Neural crest cell (in vitro differentiated cells): ENCODE measurements at places on chromosomes 4 and X.

DNA sequence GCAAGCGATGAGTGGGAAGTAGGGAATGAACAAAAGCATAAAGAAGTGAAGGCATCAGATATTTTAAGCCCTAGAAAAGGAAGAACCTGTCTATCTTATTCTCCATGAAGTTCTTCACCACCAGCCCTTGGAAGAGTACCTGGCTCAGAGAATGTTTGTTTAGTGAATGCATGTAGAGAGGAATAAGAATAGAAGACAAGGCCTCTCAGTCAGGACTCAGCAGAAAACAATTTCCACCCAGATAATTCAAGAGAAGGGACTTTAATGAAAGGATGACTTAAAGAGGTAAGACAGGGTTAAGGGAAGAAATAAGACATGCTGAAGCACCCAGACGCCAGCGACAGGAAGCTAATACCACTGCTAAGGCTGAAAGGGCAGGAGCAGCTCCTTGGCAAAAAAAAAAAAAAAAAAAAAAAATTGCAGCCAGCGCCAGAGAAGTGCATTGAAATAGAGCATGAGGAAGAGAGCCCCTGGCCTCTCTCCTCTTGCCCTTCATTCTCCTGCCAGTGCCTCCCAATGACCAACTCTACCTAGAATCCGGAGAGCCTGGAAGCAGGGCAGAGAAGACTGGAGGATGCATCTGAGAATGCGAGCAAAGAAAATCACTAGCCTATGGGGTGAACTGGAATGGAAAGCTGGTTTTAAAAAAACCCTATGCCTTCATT lies 47.2 kb upstream of the RASGEF1B start:
- H3K36me3 ChIP-seq: no peaks in the 10 kb centered on the region
- H3K4me3 ChIP-seq: no peak overlapping the region
- no peak overlapping the region for H3K27ac ChIP-seq
- no peak for DNase-seq
- H3K27me3 ChIP-seq: peaks cover 2% of the 10 kb centered on the region
- peaks cover 16% of the 10 kb centered on the region for H3K4me1 ChIP-seq

DNA sequence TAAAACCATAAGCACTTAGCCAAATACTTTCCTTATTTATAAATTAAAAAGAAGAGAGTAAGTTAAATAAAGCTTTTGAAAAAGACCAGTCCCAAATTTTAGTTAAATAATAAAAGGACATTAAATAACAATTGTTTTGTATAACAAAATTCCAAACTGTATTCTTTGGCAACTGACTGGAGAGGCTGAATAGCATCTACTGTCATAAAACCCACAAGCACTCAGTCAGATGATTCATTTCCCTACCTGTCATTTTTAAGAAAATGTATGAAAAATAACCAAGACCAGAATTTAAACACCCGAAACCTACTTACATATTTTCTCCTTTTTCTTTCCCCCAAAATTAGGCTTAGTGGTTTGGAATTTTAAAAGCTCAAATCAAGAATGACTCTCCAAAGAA lies 32.5 kb upstream of the SMIM10L2A start:
- no peaks in the 10 kb centered on the region for H3K36me3 ChIP-seq
- no peak for DNase-seq
- no peak overlapping the region for H3K27ac ChIP-seq
- no peak overlapping the region for H3K4me3 ChIP-seq

- no peak overlapping the region for H3K4me3 ChIP-seq
- no peak overlapping the region for H3K27ac ChIP-seq
- no peak for DNase-seq
These were observed 362.4 kb upstream of the SLC7A11 start for GRCh38 chr4:138604556-138604955.

DNA sequence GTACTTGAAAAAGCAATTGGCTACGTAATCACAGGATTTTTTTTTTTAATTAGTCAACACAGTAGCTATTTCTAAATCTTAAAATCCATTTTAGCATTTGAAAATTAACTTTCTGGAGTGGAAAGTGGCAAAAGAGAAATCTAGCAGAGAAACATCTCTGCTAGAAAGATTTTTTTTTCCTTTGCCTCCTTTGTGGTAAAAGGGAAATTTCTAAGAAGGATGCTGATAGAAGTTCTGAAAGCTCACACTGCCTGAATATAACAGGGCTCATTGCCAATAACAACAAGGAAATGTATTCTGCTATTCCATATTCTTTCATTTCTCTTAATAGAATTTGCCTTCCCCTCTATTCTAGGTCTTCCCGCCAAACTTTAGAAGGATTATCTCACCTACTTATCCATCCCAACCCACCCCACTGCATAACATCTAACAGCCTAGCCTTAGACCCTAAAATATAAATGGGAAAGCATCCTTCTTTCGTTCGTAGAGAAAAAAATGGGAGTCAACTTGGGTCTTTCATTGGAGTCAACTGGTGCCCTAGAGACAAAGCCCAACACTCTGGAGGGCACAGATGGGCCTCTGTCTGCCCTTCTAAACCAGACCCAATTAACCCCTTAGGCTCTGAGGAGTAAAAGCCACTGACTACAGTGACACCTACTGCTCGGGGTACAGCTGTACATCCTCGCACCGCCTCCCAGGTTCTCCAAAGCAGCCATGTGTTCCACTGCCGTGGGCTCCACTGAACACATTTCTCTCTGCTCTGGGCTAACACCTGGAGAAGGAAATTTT lies 103.9 kb downstream of the MAML3 start:
- H3K4me3 ChIP-seq: peak overlapping the region; percentile 75
- H3K4me1 ChIP-seq: peaks cover 59% of the 10 kb centered on the region
- peak overlapping the region; percentile 12 for H3K27ac ChIP-seq
- H3K36me3 ChIP-seq: no peaks in the 10 kb centered on the region

GRCh38 chrX:39900777-39901170 lies 197.0 kb downstream of the BCOR start:
- peaks cover 51% of the 10 kb centered on the region for H3K27me3 ChIP-seq
- H3K36me3 ChIP-seq: no peaks in the 10 kb centered on the region
- no peak overlapping the region for H3K27ac ChIP-seq
- DNase-seq: no peak
- peak overlapping the region; percentile 7 for H3K4me3 ChIP-seq
- H3K4me1 ChIP-seq: peaks cover 70% of the 10 kb centered on the region

DNA sequence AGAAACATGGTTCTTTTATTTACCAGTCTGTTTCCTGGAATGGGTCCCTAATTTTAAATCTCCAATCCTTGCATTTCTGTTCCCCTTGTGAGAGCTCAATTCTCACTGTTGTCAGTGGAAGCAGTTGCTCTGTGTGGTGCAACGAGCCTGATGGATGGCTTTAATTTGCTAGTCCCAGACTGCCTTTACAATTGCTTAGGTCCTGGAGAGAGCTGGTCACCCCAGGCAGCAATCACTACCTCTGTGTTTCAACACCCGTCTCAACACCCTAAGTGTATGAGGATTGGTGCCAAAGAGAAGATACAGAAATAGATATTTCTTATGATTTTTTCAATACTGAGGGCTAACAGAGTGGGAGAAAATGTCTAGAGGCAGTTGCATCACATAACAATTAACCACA lies 873.8 kb downstream of the GLUD2 start:
- no peaks in the 10 kb centered on the region for H3K4me1 ChIP-seq
- no peak overlapping the region for H3K4me3 ChIP-seq
- no peaks in the 10 kb centered on the region for H3K36me3 ChIP-seq
- no peaks in the 10 kb centered on the region for H3K27me3 ChIP-seq
- no peak overlapping the region for H3K27ac ChIP-seq

DNA sequence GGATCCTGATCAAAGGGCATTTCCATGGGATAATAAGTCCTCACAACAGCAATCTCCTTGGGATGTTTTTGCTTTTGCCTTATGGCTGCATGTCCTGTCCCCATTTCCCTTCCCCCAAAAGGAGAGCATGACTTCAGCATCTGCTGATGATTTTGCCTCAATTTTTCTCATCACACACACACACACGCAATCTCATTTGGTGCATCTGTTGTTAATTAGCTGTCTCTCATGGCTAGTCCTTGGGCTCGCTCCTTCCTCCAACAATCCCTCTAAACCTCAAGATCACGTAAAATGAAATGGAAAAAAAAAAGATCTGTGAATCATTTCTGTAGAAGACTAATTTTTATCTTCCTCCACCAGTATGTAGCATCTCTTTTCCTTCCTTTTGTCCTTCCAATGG lies 153.6 kb downstream of the RBMX2 start:
- H3K4me1 ChIP-seq: no peaks in the 10 kb centered on the region
- H3K27me3 ChIP-seq: peaks cover 10% of the 10 kb centered on the region
- H3K36me3 ChIP-seq: no peaks in the 10 kb centered on the region
- no peak for DNase-seq
- H3K4me3 ChIP-seq: no peak overlapping the region
- H3K27ac ChIP-seq: no peak overlapping the region

DNA sequence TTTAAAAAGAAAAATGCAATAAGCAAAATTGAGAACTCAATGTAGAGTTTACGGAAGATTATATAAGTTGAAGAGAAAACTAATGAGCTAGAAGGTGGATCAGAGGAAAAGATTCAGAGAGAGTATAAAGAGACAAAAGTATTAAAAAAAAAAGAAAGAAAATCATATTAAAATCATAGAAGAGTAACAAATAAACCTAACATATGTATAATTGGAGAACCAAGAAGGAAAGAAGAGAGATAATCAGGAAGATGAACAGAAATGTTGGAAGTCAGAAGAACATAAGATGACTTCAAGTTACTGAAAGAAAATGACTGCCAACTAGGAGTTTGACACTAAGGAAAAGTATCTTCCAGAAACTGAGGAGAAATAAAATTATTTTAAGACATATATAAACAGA lies 34.3 kb upstream of the ANTXR2 start:
- H3K4me1 ChIP-seq: no peaks in the 10 kb centered on the region
- no peak overlapping the region for H3K4me3 ChIP-seq
- peaks cover 3% of the 10 kb centered on the region for H3K36me3 ChIP-seq
- no peak overlapping the region for H3K27ac ChIP-seq
- no peak for DNase-seq
- no peaks in the 10 kb centered on the region for H3K27me3 ChIP-seq
